KBM-7 (cell line): ENCODE measurements at places on chromosomes 13 and 19.

DNA sequence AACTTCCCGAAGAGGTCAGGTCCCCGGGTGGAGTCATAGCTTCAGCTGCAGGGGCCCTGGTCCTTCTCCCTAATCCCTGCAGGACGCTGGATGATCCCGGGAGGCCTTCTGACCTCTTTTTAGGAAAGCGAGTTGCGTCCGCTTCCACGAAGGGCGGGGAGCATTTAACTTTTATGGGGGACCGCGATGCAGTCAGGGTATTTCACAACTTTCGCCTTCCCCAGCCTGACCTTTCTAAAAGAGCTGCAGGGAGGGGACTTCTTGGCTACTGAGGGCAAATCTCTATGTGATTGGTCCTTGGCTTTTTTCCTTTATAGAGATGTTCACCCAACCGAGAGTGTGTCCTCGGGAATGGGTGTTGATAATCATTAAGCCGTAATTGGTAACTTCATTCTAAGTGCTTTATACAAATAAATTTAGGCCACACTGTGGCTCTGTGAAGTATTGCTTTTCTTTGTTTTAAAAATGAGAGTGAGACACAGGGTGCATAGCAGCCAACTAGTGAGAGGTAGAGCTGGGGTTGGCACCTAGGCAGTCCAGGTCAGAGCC, 778 bp downstream of the ZNF230 start:
- DNase-seq = peak; percentile 35

GRCh38 chr19:49954092-49954829, 6.7 kb downstream of the SIGLEC11 start:
- peak; percentile 47 for DNase-seq

GRCh38 chr19:3513229-3514140, 7.4 kb downstream of the FZR1 start:
- no peak for DNase-seq

- DNase-seq = no peak
Measured at GRCh38 chr13:63481334-63481733, 2065.7 kb upstream of the PCDH20 start.

DNA sequence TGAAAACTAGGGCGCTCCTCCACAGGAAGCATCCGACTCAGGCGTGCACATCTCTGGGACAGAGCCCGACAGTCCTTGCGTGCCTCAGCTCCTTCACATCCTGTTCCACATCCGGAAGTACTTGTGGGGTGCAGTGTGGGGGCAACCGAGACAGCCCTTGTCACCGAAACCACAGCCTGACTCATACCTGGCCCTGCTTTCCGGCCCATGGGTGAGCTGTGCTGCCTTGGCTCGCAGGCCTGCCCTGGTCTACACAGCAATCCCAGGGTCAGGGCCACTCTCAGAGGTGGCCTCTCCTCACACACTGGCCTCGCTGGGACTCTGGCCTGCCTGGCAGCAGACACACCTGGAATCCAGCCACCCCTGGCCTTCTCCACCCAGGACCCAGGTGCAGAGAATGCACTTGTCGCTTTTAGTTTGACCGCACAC, 100.4 kb downstream of the STK24 start:
- DNase-seq = peak; percentile 90

DNA sequence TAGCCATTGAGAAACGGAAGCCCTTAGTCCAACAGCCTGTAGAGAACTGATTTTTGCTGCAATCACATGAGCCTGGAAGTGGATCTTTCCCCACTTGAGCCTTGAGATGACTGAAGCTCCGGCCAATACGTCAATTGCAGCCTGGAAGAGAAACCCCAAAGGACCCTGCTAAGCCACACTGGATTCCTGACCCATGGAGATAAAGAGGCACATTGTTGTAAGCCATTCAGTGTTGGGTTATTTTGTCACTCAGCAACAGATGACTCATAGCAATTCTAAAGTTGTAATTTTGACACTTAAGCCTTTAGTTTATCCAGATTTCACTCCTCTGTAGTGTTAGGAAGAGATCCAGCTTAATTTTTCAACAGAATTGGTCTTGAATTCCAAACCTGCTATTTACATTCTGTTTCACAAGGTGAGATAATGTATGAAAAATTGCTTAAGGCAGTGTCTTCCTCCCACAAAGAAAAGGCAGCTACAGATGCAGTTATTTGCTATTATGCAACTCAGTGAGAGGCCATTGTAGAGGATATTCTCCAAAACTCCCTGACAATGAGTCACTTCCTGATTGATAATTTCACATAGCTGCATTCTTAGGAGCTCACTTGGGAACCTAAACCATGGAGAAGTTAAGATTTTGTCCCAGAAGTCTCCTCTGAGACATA, 59.4 kb upstream of the TSHZ3 start:
- DNase-seq = no peak

DNA sequence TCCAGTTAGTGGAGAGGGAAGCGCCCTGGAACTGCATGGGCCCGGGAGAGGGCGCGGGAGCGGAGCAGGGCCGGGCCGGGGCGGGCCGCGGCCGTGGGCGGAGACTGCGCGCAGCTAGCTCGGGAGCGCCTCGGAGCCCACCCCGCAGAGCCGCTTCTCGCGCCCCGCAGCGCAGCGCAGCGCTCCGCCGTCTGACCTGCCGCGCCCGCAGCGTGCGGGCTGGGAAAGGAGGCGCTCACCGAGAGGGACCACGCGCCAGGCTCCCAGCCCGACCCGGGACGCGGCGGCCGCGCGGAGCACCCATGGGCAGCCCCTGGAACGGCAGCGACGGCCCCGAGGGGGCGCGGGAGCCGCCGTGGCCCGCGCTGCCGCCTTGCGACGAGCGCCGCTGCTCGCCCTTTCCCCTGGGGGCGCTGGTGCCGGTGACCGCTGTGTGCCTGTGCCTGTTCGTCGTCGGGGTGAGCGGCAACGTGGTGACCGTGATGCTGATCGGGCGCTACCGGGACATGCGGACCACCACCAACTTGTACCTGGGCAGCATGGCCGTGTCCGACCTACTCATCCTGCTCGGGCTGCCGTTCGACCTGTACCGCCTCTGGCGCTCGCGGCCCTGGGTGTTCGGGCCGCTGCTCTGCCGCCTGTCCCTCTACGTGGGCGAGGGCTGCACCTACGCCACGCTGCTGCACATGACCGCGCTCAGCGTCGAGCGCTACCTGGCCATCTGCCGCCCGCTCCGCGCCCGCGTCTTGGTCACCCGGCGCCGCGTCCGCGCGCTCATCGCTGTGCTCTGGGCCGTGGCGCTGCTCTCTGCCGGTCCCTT, at the start of gene MLNR:
MLNR (plus strand) TSS at position 303 of the 820 bp plus-strand sequence; CDS start at position 303, 0 bp downstream.
- DNase-seq = no peak

- no peak for DNase-seq
Measured at GRCh38 chr13:80906860-80907259, 565.9 kb upstream of the SPRY2 start.

DNA sequence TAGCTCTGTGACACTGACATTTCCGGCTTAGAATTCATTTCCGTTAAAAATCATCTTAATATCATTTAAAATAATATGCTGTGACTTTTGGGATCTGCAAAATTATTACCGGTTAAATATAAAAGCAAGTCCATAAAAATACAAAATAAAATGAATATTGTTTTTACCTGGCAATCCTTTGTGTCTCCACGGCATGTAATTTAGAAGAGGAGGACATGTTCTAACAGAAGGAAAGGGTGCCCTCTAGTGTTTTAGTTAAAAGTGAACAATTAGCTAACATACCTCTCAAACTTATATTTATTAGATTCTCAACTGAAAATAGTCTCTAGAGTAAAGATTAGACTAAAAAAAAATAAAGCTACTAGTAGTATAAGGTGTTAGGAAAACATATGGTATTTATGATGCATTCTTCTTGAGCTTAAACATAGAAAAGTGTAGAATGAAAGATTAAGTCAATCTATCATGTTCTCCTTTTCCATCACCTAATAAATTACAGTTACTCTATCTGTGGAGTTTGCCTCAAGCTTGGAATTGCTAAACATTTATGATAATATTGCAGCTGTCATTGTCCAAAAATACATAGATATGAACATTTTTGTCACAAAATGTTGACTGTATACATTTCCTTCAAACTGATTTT, 676.7 kb upstream of the SPRY2 start:
- peak; percentile 50 for DNase-seq

GRCh38 chr13:51122868-51123566, 11.9 kb upstream of the C13orf42 start:
- peak; percentile 35 for DNase-seq

DNA sequence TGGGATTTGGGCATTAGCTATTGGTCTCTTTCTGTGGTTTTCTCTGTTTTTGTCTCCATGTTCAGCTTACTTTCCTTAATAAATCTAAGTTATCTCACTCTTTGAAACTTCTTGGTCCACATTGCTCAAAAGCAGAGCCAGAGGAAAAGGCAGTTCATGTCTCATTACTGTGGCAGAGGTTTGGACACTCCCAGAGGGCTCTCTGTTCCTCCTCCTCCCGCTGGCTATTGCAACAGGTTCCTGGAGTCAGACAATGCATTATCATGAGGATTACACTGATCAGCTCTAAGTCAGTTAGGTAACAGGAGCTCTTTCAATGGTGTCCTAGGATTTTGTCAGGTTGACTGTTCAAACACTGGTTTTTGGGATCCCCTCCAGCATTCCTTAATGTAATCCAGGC, 298.8 kb downstream of the NDFIP2 start:
- DNase-seq = no peak

DNA sequence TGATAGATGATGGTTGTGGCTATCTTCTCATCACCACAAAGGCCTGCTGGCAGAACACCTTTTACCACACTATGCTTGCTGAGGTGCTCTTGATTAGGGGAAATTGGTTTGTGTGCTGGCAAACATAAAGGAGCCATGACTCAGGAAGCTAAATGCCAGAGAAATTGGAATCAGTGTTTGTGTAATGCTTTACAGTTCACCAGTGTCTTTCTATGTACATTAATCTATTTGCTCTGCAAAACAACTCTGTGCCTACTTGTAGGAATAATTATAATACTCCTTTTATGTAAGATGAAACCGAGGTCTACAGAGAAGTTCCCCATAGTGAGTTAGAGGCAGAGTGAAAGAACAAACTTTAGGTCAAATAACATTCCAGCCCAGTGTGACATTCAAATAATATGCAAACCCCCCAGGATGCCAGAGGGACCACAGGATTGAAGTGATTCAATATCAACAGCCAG, 390.5 kb upstream of the HTR2A start:
- no peak for DNase-seq

GRCh38 chr13:113948034-113948742, 25.7 kb downstream of the C13orf46 start:
- peak; percentile 28 for DNase-seq

GRCh38 chr13:91955546-91956355, 557.3 kb downstream of the GPC5 start:
- no peak for DNase-seq

- no peak for DNase-seq
Measured at GRCh38 chr13:89432997-89433396, 1761.8 kb downstream of the SLITRK5 start.

GRCh38 chr13:109131698-109132257, 502.4 kb downstream of the MYO16 start:
- DNase-seq = peak; percentile 80

DNA sequence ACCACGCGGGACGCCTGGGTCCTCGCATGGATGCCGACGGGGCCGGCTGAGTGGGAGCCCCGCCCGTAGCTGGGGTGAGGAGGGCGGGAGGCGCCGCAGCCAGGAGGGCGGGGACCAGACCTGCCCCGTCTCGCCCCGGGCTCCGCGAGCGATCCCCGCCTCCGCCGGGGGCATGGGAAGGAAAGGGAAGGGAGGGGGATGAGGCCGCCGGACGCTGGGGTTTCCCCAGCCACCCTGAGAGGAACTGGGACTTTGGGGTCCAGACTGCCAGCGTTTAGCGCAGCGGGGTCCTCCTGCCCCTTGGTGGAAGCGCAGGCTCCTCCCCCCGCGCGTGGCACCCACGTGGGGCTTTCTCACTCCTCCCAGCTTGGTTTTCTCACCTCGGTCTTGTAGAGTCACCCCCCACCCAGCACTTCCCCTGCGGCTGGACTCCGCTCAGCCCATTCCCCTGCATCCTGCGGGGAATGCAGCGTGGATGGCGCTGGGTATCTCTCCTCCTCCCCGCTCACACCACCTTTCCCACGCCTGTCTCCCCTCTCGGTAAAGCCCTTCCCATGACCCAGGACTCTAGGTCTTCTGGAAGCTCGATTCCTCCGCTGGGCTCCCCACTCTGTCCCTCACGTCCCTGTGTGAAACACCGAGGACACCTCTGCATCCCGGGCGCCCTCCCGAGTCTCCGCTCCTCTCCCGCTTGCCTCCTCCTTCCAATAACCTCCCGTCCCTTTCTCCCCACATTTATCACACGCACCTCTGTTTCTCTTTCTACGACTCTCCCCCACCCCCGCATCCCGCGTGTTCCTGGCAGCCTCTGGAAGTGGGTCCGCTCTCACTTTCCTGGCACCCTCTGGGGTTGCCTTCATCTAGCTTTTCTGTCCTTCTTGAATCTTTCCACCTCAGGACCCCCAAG, 2.1 kb downstream of the TGFB1 start:
- peak; percentile 85 for DNase-seq

- no peak for DNase-seq
Measured at GRCh38 chr13:86051134-86052103, 252.2 kb upstream of the SLITRK6 start.

- DNase-seq = no peak
Measured at GRCh38 chr13:64234255-64234654, 2818.6 kb upstream of the PCDH20 start.

- DNase-seq = no peak
Measured at GRCh38 chr19:15367439-15367838, 12.1 kb downstream of the AKAP8 start.

DNA sequence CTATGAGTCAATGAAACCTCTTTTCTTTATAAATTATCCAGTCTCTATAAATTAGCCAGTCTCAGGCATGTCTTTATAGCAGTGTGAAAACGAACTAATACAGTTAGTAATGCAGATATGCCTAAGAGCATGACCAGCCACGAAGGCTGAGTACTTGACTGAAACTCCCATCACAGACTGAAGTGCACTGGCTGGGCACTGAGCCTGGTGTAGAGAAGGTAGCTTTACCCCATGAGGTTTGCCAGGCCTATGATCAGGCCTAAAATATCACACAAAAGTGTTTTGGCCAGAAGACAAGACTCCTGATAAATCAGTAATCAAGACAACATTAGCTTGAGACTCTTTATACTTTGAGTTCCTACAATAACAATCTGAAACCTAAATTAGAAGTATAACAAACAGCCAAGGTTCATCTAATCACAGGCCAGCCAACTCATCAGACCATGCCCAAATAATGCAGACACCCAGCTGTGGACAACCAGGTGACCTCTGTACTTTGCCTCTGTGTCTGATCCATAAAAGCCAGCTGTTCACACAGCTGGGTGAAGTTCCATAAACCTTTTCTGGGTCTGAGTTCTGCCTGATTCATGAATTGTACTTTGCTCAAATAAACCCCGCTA, 771.8 kb upstream of the SLITRK1 start:
- DNase-seq = no peak
